Stimulated activated effector memory CD8-positive, alpha-beta T cell treated with anti-CD3 and anti-CD28 coated beads, Interleukin-12 subunit alpha, Interleukin-12 subunit beta, amount 100 ng/mL, for 72 hours (primary cell): ENCODE measurements at places on chromosomes 1 and 21.

DNA sequence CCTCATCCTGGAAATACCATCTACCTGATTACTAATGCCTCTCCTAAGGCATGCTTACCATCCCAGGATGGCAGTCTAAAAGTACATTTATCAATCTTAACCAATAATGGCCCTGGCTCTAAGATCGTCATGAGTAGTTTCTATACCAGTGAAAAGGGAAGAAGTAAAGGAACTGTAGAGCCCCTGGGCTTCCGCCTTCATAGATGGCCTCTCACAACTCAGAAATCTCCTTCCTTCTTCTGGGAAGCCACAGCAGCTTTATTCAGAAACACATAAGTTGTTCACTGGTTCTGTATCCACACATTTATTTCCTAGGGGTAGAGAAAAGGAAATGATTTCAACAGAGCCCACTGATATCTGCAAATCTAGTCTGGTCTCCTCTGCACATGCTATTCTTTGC, 41.0 kb upstream of the CD5L start:
- no peak for DNase-seq

- DNase-seq: no peak
These were observed 130.7 kb upstream of the BMP8A start for GRCh38 chr1:39360731-39361130.

- DNase-seq: no peak
These were observed 713 bp upstream of the HMGCL start for GRCh38 chr1:23825762-23826522.

- DNase-seq: no peak
These were observed 33.5 kb upstream of the C1orf53 start for GRCh38 chr1:197868751-197869489.
